Activated CD4-positive, alpha-beta T cell treated with anti-CD3 and anti-CD28 coated beads, Interleukin-2, amount 50 U/mL, for 16 hours (primary cell): ENCODE measurements at places on chromosomes 11 and 22.
A peak's percentile ranks its signal among the peaks of the same experiment; 100 is the strongest.

- DNase-seq, result no peak
Observed at GRCh38 chr11:6233984-6234386, 451 bp downstream of the FHIP1B start.

DNA sequence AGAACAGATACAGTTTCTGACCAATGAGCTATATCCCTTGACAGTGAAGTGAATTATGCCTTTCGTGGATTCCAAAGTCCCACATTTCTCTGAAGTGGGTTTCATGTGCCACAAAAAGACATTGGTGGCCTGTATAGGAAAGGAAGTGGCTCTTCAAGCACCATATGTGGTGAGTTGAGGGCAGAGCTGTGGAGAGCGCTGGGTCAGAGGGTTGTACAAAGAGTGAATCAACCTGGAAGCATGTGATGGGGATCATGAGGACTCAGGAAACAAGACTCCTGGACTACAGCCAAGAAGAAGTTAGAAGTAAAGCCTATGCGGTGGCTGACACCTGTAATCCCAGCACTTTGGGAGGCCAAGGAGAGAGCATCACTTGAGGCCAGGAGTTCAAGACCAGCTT lies 579 bp upstream of the SLC5A4 start:
- DNase-seq, result no peak

- DNase-seq, result no peak
Observed at GRCh38 chr11:201966-202365, 5.2 kb downstream of the BET1L start.

DNA sequence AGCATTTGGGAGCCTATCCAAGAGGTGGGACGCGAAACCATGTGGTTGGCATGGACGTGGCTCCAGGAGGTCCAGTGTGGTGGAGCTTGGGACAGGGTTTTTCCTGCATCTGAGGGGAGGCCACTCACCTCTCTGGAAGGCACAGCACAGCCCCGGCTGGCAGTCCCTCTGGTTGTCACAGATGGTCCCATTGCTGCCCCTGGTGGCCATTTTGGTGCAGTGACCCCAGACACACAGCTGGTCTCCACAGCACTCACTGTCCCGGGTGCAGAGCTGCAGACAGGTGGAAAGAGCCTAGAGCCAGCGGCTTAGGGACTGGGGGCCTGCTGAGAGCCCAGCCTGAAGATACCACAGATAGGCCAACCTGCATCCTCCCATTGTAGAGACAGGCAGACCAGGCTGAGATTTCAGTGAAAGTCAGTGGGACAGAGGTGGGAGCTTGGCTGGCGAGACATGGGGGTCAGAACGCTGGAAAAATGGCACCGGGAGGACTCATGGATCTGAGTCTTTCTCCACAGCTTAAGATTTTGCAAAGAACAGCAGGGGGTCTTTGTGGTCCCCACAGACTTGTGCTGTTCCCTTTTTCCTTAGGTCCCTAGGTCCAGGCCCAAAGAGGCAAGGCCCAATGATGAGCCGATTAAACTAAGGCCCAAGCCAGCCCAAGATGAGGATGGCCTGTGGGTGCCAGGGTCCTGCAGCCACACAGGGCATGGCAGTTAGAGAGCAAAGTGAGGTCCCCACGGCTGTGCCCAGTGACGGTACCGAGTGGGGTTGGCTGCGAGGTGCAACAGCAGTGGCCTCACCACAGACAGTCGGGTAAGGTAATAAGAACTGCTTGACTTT lies 41.4 kb downstream of the DKK3 start:
- DNase-seq, result peak; percentile 78

GRCh38 chr11:132049205-132049604 lies 678.8 kb downstream of the NTM start:
- DNase-seq, result no peak

- no peak for DNase-seq
Observed at GRCh38 chr11:41456269-41456668, 3.2 kb downstream of the LRRC4C start.

- no peak for DNase-seq
Observed at GRCh38 chr11:120909676-120910416, 114.1 kb upstream of the TBCEL start.

- DNase-seq, result no peak
Observed at GRCh38 chr22:30874431-30875370, 93.9 kb downstream of the MORC2 start.

- no peak for DNase-seq
Observed at GRCh38 chr11:128692753-128693415, 988 bp upstream of the FLI1 start.

DNA sequence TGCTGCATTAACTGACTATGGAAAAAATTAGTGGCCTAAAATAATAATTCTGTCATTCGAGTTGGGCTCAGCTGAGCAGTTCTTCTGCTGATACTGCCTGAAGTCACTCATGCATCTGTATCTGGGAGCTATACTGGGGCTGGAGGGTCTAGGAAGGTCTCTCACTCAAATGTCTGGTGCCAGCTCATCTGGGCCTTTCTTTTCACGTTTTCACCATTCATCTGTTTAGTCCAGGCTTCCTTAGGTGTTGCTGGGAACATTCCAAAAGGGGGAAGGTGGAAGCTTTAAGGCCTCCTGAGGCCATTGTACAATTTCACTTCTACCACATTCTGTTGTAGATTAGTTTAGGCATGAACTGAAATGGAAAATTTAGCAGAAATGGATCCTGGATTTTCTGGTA lies 28.0 kb downstream of the YAP1 start:
- no peak for DNase-seq

DNA sequence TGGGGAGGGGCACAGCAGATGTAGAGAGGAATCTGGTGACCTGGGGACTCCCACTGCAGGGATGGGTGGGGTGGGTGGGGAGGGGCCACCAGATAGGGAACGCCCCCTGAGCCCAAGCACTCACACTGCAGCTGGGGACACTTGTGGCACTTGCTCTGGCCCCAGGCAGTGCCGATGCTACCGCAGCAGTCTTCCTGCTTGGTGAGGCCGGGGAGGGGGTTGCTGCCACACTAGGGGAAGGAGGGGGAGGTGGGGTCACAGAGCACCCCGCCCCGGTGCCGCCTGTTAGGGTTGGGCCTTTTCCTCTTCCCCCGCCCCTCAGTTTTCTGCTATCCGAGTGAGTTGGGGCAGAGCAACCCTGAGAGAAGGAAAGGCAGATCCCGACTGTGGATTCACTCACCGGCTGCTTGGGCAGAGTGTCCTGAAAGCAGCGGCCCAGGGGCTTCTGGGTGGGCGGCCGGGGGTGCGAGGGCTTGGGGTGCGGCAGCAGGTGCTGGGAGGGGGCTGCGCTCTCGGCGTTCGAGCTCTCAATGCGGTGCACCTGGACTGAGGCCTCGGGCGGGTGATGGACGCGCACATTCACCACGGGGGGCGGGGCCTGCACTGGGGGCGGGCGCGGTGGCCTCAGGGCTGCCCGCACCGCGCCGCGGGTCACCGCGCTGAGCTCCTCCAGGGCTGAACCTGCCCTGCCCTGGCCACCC lies 4.7 kb downstream of the LTBP3 start:
- DNase-seq, result peak; percentile 74

- peak; percentile 74 for DNase-seq
Observed at GRCh38 chr11:71080239-71081097, 171.9 kb downstream of the SHANK2 start.
